ENCODE measurements at places on chromosomes 7 and 10.

DNA sequence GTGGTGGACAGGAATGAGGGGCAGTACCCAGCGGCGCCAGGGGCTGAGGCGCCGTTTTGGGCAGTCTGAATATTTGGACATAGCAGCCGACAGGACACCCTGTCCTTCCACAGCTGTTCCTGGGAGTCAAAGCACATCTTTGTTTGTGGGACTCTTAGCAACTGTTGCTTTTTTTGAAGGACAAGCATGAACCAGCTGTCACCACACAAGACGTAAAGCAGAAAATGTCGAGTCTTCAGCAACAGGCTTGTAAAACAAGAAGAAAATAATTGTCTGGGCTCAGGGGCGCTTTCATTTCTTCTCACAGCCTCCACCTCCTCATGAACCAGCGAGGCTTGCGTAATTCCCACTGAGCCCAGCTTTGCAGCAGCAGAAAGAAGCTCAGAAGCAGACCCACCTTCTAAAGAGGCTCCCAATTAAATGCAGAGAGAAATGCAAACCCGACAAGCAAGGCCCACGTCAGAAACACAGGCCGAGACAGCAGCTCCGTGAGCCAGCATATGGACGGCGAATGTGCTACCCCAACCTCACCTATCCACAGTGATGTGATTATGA lies 68.9 kb upstream of the DNAAF5 start:
- DNase-seq: no peak

DNA sequence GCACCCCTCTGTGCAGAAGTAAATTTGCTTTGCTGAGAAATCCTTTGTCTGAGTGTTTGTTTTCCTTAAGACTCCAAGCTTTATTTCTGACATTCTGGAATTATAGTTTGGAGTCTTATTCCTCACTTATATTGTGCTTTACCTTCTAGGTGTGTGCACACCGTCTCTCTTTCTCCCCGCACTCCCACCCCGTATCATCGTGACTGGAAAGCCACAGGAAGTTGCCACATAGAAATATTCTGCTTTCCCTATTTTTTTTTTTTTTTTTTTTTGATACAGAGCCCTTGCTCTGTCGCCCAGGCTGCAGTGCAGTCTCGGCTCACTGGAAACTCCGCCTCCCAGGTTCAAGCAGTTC lies 109.5 kb downstream of the PHF14 start:
- DNase-seq: no peak

DNA sequence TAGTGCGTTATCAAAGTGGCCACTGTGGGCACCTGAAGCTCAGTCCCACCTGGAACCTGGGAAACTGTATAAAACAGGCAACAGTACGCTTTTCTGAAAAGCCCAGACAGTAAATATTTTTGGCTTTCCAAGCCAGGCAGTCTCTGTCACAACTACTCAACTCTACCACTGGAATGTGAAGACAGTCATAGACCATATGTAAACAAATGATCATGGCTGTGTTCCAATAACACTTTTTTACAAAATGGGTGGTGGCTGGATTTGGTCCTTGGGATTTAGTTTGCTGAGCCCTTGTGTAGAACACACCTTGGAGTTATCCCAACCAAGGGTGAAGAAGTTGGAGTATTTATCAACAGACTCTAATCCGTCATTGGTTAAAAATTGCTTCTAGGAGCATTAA lies 259.9 kb downstream of the SKIDA1 start:
- DNase-seq: no peak

GRCh38 chr7:150842716-150843115 lies 9.6 kb upstream of the AOC1 start:
- no peak for DNase-seq

DNA sequence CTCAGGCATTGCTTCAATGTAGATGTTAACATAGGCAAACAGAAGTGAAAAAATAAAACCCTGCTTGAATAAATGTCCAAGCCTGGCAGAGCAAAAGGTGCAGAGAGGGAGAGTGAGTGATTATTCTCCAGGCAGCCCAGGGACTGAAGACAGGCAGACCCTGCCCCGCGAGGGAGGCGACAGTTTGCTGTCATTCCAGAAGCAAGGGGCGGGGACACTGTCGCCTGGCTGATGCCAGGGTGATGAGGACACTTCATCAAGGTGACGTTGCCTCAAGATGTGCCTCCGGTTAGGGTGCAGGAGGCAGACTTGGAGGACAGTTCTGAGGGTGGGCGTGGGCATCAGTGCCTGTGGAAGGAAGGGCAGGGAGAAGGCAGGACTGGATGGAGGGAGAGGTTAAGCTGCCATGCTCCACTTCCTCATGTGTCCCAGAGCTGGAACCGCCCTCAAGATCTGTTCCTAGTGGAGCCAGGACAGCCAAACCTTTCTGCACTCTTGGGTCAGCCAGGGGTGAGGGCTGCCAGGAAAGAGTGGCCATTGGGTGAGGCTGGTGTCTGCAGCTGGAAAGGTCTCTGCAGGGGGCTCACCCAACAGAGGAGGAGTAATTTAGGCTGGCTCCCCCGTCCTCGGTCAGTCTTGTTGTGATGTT lies 560.5 kb upstream of the MKI67 start:
- DNase-seq: no peak

DNA sequence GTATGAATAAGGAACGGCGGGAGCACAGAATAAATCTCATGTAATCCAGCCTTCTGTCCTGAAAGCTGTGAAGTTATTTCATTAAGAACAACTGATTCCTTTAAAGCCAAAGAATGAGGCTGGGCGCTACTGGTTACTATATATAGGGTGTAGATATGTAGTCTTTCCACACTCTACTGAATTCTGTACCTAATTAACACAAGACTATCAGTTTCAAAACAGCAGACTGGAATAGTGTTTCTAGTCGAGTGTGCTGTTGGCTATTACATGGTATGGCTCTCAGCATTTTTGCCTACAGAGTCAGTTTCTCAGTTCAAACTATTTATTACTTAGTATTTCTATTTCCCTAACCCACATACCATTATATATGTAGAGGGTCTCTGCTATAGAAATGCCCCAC lies 163.3 kb downstream of the THSD7A start:
- DNase-seq: no peak

DNA sequence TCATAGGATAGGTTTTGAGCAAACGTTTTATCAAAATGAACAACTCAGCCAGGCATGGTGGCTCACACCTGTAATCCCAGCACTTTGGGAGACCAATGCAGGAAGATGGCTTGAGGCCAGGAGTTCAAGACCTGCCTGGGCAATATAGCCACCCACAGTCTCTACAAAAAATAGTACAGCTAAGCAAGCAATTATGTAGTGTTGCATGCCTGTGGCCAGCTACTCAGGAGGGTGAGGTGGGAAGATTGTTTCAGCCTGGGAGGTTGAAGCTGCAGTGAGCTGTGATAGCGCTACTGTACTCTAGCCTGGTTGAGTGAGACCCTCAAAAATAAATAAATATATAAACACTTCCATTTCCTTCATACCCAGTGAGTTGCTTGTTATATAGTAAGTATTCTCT lies 67.1 kb downstream of the LSMEM1 start:
- DNase-seq: no peak

DNA sequence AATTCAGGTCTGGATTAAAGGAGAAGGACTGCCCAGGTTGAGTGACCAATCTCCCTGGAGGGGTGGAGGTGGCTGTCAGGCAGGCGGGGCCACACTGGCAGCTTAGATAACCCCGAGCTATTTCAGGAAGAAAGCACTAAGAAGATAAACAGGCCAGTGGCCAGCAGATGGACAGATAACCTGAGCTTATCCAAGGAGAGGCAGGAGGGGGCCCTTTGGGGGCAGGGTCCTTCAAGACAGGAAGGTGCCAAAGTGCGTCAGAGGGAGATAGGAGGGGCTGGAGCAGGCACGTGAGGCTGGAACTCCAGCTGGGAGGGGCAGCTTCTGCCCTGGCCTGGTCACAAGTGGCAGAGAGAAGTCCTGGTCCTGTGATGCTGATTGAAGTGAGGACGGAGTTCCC lies 29.8 kb upstream of the PODXL start:
- DNase-seq: no peak

DNA sequence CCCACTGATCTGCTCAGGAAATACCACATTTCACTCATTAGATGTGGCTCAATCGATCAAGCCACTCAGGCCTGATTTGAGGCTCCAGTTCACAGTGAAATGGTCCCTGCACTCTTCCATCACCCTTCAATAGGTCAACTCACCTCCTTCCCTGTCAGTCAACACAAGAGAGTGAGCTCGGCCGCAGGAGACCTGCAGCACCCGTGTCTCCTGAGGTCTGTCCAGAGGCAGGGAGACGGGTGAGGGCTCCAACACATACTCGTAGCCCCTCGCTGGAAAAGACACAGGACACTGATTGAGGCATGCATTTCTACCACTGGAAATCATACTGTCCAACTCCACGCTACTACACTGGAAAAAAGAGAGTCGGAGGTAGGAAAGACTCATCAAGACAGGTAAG lies 7.1 kb downstream of the RCC1L start:
- DNase-seq: no peak

- no peak for DNase-seq
These were observed 31.2 kb upstream of the GARS1 start for GRCh38 chr7:30563326-30563942.

- DNase-seq: no peak
These were observed 83.3 kb upstream of the FGL2 start for GRCh38 chr7:77282897-77283296.

- no peak for DNase-seq
These were observed 863 bp downstream of the CALD1 start for GRCh38 chr7:134780166-134780828.

GRCh38 chr7:41819645-41820044 lies 116.8 kb upstream of the INHBA start:
- DNase-seq: no peak

DNA sequence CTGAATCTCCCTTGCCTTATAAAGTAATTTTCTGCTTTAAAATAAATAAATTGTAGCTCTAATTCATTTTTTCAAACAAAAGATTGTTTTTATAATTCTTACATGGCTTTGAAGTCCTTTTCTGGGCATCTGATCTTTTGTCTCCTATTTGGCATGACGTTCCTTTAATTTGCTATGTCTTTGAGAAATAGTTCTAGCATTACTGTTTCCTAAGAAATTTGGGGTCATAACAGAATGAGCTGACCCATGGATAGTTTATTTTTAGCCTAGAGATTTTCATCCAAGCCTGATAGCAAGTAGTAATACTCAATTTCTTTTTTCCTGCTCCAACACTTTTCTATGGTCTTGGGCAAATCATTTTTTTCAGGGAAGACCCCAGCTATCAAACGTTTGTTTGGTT lies 31.4 kb downstream of the CCDC71L start:
- DNase-seq: no peak

- no peak for DNase-seq
These were observed 31.0 kb upstream of the ARHGAP12 start for GRCh38 chr10:31959461-31960173.

- no peak for DNase-seq
These were observed 2.8 kb upstream of the SMARCD3 start for GRCh38 chr7:151251328-151251688.

DNA sequence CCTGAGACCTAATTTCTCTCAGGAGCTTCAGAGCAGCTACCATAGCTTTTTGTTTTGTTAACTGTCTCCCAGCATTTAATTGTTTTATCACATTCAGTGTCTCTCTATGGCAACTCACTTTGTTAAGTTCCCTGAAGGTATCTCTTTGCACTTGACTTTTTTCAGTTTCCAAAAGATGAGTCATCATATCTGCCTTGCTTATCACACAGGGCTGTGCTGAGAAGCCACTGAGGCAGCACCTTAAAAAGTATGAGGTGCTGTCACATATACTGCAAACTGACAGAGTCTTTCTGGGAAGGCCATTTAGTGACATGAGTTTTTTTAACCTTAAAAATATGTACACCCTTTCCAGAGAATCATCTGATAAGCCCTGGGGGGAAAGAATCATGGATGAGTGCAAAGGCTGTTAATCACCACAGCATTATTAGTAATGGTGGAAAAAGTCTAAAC lies 56.8 kb downstream of the PPP1R3C start:
- DNase-seq: no peak

DNA sequence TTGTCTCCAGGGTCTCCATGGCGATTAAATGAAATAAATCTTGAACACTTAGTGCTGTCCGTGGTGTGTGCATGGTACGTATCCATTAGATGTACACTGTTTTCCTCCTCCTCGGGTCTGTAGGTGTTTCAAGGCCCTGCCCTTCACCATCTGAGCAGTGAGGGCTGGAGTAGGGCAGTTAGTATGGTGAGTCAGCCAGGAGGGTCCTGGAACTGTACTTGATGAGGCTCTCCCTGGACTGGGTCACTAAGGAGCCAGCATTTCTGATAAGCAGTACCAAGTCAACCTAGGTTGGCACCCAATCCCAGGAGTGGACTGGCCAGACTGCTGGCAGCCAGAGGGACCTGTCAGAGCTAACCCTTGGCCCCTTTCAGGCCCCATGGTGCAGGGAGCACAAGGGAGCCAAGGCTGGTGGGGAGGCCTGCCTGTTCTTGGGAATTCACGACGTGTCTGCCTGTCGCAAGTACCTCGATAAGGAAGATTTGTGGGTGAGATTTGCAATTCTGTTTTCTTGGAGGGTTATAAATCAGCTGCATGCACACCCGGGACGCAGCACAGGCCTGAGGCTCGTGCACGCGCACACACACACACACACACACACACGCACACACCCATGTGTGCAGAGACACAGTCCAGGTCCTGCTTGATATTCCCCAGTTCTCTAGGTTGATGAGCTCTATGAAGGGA lies 114.2 kb downstream of the ZMIZ1 start:
- no peak for DNase-seq

DNA sequence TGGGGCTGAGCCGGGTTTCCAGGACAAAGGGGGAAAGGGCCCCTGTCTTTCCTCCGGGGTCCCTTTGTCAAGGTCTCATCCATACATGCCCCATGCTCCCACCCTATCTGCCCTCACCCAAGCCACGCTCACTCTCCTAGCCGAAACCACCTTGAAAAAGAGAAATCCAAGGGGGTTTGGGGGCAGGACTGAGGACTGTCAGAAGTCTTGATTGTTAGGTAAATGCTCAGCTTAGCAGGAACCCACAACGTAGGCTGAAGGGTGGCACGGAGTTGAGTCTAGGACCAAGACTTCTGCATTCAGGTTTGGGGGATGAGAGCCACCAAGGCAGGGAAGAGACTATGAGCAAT lies 719 bp upstream of the PGAM2 start:
- DNase-seq: no peak

DNA sequence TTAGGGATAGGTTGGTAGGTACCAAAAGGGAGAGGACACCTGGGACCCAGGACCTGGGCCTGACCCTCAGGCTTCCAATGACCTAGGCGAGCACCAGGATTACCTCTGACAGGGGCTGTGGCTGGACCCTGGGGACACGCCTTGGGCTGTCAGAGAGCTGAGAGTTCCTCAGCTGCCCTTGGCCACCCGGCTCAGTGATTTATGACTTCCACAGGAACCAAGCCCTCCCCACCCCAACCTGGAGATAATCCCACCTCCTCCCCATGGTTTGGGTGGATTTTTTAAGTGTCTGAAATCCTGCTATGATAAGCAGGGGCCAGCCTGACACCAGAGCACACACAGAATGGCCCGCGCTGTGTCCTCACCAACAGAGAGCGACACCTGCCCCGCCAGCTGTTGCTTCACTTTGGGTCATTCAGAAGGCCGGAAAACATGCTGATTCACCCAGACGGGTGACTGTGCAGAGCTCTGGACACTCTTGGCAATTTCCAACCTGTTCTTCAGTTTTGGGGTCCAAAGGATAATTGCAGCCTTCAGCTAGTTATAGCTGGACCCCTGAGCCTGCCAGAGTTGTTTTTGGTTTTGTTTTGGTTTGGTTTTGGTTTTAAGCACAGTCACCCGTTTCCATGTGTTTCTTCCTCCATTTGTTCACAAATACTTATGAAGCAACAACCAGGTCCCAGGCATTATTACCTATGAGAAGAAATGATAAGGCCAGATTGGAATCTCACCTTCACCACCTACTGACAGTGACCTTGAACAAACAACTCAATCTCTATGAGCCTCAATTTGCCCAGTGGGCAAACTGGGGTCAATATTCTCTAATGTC lies 78.2 kb downstream of the RAB11FIP2 start:
- no peak for DNase-seq

GRCh38 chr7:106317971-106318370 lies 33.2 kb upstream of the NAMPT start:
- no peak for DNase-seq
